ENCODE measurements at places on chromosomes 1 and 21.

GRCh38 chr1:193785850-193786420 is 599.5 kb upstream of the B3GALT2 start:
- DNase-seq, result no peak

DNA sequence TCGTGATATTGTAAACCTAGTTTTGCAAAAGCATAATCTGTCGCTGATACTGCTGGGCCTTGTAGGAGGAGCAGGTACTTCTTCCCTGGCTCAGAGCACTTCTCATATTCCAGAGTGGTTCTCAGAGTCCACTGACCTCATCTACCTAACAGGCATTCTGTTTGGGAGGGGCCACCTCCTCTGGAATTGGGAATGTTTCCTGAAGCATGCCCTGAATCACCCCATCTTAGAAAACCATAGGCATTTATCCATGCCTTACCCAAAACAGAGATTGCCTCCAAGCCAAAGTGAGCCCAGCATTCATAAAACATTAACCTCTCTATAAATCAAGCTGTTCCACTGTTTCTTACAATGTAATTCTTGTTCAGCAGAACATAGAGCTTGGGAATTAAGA is 35.1 kb downstream of the SLC44A3 start:
- no peak for DNase-seq

DNA sequence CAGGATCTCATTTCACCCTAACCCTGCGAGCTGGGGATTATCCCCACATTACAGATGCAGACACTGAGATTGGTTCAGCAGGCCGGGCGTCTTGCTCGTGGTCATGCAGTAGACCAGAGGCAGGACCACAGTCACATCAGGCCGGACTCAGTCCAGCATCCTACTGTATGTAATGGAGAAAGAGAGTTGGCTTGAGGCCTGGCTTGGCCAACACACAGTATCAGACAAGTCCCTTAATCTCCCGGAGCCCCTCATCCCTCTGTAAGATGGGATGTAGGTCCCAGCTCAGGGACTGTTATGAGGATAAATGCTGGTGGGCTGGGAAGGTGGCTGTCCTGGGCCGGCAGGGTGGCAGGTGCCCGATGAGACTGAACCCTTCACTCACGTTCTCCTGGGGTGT is 66.1 kb upstream of the ACTL8 start:
- DNase-seq, result no peak

- DNase-seq, result no peak
Observed at GRCh38 chr21:25298512-25299491, 308.5 kb downstream of the MRPL39 start.

DNA sequence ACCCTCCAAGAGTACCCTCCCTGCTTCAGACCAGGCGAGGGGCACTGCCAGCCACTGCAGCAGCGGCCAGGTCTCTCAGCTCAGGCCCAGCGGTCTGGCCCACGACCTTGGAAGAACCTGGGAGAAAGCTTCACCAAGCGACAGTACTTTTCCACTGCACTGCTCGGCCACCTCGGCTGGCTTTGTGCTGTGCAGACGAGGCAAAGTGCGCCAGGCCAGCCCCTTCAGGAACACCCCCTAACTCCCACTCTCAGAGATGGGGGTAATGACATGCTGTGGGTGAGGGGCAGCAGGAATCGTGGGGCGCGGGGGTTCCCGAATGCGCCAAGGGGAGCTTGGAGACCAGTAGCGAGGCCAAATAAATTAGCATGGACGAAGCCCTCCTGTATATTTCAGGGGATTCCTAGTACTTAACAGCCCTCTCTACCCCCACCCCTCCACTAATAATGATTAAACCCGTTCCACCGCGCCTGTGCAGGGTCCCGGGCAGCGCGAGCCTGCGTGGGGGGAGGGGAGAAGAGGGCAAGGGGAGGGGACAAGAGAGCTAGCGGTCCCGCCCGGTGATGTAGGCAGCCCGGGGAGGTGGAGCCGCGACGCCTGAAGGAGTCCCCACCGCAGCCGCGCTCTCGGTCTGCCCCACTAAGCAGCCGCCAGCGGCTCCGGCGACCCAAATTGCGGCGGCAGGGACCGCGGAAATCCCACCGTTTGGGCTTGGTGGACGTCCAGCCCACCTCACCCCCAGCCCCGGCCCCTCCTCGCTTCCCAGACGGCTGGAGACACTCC is at the start of gene FAM43B:
TSS of gene FAM43B (plus strand) at position 629 of the 783 bp plus-strand sequence. CDS start 401 bp downstream, outside the sequence.
- DNase-seq, result no peak

- DNase-seq, result no peak
Observed at GRCh38 chr1:83114136-83114834, 884.6 kb downstream of the TTLL7 start.

- DNase-seq, result no peak
Observed at GRCh38 chr1:98763488-98764150, 102.1 kb downstream of the SNX7 start.

DNA sequence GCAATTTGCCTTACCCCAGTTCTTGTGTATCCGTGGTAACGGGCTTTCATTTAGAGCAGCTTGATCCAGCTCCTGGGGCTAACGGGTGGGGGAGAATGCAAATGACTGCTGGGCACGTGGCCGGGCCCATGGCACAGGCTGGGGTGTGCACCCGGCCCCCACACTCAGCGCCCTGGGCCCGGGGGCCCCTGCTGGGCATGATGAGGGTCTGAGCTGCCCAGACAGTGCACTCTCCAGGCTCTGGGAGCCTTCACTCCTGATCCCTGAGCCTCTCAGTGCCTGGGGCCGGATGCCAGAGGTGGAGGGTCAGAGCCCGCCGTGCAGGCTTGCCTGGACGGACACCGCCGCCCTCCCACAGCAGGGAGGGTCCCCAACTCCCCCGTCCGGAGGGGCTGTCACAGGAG is 20.1 kb upstream of the PEX10 start:
- no peak for DNase-seq

- no peak for DNase-seq
Observed at GRCh38 chr1:45685308-45686014, 872 bp downstream of the GPBP1L1 start.

DNA sequence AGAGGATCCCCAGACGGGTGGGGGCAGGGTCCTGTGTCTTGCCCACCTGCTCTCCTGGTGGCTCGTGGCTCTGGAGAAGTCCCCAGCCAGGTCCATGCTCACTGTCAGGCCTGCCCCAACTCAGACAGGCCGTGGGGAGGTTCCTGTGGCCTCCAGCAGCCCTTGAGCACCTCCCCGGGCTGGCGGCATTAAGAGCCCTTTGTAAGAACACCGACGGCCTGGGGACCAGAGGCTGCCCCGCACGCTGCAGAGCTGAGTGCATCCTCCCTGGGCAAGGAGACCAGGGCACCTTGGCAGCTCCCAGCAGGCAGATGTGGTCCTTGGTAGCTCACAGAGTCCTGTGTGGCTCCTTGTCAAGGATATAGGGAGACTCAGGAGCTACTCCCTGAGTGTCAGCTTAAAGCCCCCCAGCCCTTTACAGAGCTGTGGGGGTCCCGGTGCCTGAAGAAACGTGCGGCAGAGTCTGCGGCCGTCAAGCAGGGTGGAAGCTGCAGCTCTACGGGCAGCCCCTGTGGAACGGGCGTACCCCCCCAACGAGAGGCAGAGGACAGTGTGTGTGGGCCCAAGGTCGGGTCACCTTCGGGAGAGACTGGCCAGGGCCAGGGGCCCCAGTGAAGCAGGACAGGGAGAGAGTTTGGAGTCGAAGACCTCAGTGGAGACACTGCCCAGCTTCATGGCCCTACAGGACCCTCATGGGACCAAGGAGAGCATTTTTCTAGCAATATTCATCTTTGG is 118.6 kb downstream of the PRDM16 start:
- no peak for DNase-seq

- DNase-seq, result no peak
Observed at GRCh38 chr1:184914149-184914548, 60.2 kb downstream of the NIBAN1 start.

DNA sequence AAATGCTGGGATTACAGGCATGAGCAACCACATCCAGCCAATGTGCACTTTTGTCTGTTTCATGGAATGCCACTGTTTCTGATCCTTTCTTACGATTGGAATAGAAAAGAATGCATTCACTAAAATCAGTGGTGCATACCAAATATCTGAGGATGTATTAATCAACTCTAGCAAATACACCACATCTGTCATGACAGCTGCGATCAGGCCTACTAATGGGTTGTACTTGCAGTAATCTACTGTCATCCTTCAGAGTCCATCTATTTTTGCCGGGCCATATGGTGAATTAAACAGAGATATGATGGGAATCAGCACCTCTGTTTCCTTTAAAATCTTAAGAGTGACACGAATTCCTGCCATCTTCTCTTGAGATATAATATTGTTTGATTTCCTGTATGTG is 8.5 kb upstream of the USP1 start:
- no peak for DNase-seq

DNA sequence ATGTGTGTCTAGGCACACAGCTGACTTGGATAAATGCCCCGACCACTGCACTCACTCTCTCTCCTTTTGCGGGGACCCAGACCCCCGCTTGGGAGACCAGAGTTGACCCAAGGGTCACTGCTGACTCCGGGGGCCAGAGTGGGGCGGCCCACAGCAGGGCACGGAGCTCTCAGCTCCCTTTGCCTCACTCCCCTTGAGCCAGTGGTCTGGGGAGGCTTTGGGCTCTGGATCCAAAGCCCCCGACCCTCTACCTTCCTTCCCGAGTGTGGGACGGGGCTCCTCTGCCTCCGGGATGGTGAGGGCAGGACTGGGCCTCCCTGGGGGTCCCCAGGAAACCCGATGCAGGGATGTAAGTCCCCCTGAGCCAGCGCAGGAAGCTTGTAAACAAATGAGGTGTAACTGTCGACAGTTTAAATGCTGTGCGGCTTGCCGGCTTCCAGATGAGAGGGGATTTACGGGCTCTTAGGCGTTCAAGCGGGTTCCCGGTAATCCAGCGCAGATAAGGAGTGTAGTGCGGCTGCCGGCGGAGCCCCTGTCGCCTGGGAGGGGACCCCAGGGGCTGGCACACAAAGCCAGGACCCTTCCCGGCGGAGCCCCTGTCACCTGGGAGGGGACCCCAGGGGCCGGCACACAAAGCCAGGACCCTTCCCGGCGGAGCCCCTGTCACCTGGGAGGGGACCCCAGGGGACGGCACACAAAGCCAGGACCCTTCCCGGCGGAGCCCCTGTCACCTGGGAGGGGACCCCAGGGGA is 7.4 kb downstream of the ACTRT2 start:
- DNase-seq, result no peak

GRCh38 chr1:230108580-230108979 is 41.5 kb downstream of the GALNT2 start:
- DNase-seq, result no peak

GRCh38 chr1:45394342-45394741 is 54.1 kb upstream of the MUTYH start:
- DNase-seq, result no peak

DNA sequence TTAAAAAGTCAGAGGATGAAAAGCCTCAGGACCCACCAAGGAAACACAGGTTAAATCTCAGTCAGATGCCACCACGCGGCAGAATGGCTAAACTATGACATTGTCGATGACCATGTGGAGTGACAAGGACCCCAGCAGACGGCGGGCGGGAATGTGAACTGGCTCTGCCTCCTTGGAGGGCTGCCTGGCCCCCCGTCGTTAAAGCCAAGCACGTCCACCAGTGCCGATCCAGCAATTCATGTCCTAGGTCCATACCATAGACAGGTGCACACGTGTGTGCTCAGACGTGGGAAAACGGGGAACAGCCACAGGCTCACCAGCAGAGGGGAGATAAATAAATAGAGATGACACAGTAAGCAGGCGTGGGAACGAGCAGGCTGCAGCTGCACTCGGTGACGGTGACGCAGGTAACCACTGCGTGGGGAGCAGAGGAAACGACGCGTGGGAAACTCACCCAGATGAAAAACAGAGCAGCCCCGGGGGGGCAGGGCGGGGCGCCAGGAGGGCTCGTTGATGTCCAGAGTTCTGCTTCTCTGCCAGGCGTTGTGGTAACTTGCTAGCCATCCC is 28.3 kb upstream of the PCBP3 start:
- peak; percentile 87 for DNase-seq

GRCh38 chr1:158126425-158126824 is 54.3 kb upstream of the CD1D start:
- DNase-seq, result no peak

DNA sequence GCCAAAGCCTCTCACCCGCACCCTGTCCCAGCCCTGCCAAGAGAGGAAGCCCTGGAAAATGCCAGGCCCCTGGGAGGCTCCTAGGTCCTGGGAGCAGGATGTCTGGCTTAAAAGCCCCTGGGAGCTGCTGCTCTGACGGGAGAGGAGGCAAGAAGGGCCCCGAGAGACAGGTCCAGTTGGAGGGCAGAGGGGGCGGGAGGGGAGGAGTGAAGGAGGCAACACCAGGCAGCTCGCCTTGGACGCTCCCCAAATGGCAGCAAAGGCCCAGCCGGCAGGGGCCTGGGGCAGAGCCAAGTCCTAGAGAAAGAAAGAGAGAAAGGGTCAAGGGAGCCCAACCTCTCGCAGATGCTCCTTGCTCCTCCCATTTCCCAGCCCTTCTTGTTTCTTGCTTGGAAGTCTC is 6.8 kb downstream of the ETV3L start:
- DNase-seq, result no peak

DNA sequence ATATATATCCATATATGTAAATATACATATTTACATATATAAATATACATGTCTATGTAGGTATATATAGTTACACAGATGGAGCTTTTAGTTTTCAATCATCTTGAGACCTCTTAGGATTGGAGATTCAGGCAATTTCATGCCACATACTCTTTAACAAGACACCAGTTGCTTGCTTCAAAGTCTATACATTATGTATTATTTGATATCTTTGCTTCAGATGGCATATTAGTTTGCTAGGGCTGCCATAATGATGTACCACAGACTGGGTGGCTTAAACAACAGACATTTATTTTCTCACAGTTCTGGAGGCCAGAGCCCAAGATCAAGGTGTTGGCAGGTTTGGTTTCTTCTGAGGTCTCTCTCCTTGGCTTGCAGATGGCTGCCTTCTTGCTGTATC is 14.1 kb upstream of the C1orf87 start:
- DNase-seq, result no peak

GRCh38 chr1:161982507-161982895 is 41.2 kb downstream of the OLFML2B start:
- no peak for DNase-seq

DNA sequence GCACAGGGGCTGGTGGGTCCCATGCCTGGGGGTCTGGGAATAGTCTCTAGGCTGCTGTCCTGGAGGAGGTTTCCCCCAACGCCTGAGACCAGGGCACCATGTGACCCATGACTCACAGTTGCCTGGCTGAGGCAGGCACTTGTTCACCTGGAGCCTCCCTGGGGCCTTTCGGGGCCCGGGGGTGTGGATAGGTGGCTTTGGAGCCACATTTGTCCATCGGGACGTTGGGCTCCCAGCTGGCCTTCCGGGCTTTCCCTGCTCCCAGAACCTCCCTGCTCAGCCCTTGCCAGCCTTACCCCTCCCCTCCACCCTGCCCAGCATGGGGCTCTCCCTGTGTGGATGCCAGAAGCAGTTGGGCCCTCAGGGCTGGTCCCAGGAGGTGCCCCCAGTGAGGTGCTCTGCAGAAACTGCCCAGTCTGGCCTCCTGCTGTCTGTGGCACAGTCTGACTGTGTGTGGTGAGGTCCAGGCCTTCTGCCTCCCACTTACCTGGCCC is 14.2 kb downstream of the COL6A1 start:
- DNase-seq, result no peak

DNA sequence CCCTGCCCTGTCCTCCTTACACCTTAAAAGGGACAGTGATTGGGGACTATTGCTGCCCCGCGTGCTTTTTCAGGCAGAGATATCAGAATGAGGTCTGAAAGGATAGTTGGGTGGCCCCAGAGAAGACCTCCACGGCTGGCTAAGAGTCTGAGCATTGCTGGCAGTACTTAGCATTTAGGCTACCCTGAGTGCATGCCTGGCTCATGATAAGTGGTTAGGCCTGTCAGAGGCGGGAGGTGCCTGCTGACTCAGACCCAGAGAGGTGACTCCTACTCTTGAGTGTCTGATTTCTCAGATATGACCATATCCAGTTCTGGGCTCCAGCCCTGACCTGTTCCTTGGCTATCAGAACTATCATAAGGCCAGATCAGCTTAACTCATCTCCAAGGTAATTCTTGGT is 213.7 kb downstream of the PBX1 start:
- no peak for DNase-seq
